ENCODE measurements at places on chromosomes 13 and 19. TPM values are rescaled to one million over a fixed set of nuclear protein-coding genes. Genes with fewer than 3 reads are reported as not detected.

DNA sequence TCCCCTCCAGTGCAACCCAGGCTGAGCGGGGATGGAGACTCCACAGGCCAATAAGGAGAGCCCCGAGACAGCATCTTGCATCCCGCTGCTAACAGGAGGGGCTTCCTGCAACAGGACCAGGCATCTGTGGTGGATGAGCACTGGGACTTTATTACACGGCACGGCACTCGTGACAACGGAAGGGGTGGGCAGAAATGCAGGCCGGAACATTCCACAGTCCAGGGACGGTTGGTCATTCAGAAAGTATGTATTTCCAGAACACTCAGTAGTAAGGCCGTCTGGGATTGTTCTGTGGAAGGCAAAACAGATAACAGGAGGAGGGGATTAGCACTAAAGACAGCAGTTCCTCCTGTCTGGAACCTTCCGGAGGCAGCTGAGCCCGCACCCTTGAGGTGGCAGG, 3.3 kb upstream of the TM6SF2 start:
- no peak for DNase-seq

- DNase-seq: no peak
Observed at GRCh38 chr19:42271045-42271419, 2.0 kb downstream of the CIC start.

GRCh38 chr19:17748884-17749638, 2.2 kb upstream of the FCHO1 start:
- DNase-seq: no peak

DNA sequence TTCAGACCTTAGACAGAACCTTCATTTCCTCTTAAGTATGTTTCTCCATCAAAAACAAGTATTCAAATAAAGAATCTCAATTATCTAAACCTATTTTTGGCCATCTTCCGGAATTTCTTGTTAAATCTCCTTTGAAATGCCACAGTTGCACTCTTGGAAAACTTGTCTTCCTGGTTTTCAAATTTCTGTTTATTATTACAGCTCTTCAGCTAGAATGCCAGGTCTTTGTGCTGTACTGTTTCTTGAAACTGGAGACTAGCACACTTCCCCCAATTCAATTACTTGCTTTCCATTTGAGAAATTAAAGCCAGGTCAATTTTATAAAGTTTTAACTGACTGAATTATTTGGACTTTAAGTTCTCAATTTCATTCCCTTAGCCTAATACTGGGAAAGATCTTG, 10.2 kb downstream of the KCNRG start:
- DNase-seq: no peak

GRCh38 chr19:8209462-8210378, 550 bp downstream of the CERS4 start:
- no peak for DNase-seq

DNA sequence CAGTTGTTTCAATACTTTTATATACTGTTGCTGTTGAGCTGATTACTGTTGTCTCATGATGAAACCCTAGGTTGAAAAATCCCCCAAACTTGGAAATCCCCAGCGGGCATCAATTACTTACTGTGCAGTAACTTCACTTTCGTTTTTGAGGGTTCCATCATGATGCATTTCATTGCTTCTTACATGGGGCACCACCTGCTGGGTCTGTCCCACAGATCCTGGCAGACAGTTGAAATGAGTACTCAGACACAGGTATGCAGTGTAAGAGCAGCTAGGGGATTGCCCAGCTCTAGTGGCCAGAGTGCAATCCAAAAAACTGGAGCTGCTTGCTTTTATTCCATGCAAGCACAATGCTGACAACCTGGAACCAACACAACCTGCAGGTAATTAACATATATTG, 132.5 kb upstream of the ZNF91 start:
- no peak for DNase-seq

DNA sequence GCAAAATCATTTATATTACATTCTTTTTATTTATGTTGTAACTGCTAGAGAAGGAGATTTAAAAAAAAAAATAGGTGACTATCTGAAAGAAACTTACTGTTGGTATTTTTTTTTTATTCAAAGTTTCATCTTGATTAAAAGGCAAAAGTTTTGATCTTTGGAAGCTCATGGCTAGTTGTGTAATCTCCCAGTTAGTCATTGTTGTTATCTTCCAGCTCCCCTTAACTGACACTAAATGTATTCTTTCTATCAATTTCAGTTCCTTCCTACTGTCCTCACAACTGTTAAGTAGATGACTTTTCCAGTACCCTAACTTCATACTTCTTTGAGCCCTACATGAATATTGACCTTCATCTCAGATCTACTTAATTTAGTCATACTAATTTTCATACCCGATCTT, 71.1 kb downstream of the PIBF1 start:
- DNase-seq: no peak

DNA sequence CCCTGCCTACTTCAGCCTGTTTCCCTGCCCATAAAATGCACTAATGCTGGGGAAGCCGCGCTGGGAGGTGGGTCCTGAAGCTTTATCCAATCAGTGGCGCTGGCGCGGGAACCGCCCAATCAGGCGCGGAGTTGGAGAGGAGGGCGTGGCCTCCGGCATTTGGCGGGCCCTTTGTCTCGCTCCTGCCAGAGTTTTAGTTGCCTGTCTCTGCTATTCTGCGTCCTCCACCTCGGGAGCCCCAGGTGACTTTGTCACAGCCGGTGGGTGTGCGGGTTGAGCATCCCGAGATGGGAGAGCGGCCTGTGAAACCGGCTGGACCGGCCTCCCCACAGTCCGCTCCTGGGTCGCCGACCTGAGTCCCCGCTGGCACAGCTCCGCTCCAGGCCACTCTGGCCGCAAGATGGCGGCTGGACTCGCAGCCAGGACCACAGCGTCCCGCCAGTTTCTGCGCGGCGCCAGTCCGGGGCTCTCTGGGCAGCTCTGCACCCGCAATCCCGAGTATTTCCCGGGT, 30.7 kb upstream of the ZNF429 start:
- no peak for DNase-seq

DNA sequence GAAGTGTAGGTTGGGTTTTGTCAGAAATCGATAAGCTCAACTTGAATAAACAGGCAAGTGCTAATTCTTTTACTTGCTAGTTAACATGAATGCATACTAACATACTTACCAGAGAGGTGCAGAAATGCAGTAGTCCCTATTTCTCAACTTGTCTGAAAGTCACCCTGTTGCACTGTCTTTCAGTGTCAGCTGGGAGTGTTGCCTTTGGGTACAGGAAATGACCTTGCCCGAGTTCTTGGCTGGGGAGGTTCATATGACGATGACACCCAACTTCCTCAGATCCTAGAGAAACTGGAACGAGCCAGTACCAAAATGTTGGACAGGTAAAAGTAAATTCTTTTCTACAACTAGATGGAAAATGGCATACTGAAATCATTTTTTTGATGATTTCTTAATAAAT, 103.5 kb upstream of the AKAP11 start:
- DNase-seq: no peak

- no peak for DNase-seq
Observed at GRCh38 chr19:3382460-3383100, 16.2 kb downstream of the NFIC start.

DNA sequence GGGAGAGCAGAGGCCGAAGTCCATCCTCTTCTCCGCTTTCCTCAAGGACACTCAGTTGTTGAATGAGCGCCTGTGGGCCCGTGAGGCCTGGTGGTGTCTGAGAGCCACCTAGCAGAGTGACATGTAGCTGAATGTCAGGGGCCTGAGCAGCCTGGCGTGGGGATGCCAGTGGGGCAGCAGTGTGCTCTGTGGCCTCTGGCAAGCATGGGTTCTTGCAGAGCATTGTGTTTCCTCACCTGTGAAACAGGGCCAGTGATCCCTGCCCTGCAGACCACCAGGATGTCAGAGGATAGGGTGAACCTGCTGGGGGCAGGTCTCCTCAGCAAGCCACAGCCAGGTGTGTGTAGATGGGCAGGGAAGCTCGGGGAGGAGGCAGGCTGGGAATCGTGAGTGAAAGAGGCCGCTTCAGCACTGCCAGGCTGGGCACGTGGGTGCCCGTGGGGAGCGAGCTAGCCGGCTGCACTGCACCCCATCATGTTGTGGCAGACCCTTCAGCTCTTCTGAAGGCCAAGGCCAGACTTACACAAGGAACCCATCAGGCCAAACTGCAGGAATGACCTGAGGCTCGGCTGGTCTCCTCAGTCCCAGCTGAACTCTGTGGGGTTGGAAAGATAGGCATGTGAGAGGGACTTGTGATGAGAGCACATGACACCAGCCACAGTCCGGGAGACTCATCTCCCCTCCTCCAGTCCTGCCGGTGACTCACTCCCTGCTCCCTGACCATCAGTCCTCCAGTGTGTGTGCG, 5.0 kb downstream of the PPP1R37 start:
- peak; percentile 68 for DNase-seq

- peak; percentile 75 for DNase-seq
Observed at GRCh38 chr13:41465241-41465847, 8.0 kb downstream of the RGCC start.

DNA sequence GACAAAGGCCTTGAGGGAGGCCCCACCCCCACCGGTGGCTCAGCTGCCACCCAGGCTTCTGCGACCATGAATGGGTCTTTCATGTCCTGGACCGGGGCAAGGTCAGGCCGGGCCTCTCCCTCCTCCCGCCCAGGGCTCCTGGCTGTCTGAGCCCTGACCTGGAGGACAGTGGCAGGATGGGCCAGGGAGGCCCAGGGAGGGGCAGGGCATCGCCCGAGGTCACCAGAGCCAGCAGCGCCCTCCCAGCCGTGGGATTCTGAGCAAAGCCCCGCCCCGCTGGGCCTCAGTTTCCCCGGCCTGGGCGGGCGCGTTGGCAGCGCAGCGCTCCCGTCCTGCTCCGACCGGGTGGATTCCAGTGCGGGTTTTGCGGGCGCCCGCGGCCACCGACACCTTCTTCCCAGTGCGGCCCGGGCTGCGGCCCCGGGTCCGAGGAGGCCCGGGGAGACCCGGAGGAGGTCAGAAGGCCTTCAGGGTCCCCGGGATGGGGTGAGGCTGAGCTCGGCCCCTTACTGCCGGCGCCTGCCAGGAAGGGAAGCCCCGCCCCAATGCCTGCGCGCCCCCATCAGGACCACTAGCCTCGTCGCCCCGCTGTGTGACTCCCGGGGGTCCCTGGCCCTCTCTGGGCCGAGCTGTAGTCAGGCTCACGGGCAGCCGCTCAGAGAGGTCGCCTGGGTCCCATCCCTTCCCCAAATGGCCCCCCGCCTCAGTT, 24.6 kb upstream of the SEMA6B start:
- peak; percentile 36 for DNase-seq

DNA sequence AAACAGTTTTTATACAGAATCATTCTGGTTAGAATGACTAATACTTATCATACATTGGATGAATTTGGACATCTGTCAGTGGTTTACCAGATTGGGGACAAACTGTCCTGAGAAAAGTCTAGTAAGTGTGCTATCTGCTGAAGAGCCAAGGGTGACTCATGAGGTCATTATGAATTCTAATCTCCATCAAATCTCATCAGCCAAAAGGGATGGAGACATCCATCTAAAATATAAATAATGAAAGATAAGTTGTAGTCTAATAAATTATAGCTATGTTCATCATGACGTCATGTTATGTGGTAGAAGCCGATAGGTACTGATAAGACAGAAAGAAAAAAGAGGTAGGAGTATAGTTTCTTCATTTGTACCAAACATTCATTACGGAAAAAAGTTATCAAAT, 804.4 kb downstream of the PCDH9 start:
- no peak for DNase-seq

- DNase-seq: no peak
Observed at GRCh38 chr13:58566176-58566575, 934.6 kb downstream of the PCDH17 start.

DNA sequence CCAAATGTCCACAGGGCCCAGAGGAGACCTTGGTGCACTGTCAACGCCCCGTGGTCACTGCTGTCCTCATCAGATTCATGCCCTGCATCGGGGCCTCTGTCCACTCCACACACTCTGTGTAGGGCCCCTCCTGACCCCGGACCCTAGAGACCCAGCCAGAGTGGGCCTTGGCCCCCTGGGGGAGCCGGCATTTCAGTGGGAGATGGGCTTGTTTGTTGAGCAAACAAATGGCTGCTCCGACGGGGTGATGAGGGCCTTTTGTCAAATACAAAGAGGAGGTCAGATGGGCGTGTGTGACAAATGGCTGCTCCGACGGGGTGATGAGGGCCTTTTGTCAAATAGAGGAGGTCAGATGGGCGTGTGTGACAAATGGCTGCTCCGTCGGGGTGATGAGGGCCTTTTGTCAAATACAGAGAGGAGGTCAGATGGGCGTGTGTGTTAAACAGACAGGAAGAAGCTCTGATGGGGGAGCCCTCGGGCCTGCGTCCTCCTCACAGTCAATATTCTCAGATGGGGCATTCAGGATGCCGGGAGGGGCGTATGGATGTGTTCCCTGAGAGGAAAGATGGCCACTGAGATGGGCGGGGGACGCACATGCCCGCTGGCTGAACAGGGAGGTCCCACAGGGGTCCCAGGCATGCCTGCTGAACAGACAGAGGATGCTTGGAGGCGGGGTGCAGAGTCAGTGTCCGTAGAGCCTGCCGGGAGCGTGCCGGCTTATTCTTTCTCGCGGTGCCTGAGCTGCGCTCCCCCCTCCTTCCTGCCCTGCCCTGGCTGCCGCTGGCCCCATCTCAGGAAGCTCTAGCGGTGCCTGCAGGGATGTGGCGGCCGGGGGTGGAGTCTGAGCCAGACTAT, 36.3 kb downstream of the SMIM24 start:
- no peak for DNase-seq

- DNase-seq: no peak
Observed at GRCh38 chr13:45879666-45880065, 28.1 kb upstream of the SIAH3 start.

- DNase-seq: no peak
Observed at GRCh38 chr19:55591555-55591954, 7.8 kb downstream of the FIZ1 start.

DNA sequence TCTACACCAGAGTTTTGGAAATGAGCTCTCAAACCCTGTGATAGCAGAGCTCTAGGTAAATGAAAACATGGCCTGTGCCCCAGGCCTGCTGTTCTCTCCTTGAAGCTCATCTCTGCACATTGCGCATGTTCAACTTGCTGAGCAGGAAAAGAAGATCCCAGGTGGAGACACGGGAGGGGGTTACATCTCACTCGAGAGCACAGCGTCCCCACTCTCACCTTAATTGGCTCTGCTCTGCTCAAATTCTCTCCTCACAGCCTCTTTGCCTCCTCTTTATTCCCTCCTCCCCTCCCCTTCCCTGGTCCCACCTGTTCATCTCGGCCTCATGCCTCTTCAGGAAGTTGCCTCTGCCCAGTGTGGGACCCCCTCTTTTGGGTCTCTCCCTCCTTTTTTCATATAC, 44.7 kb downstream of the RGCC start:
- DNase-seq: no peak

Gene ZNF730
- 0.16 TPM for polyA plus RNA-seq

Gene ANGPTL4
- polyA plus RNA-seq: 2.3 TPM

Gene CA11
- polyA plus RNA-seq: 9.0 TPM

Gene FGF22
- polyA plus RNA-seq: not detected

Gene IL12RB1
- 0.09 TPM for polyA plus RNA-seq

Gene CALR
- polyA plus RNA-seq: 1,259 TPM

Gene RGCC
- 0.74 TPM for polyA plus RNA-seq

Gene EFNA2
- not detected for polyA plus RNA-seq

Gene ADAMTSL5
- 6.7 TPM for polyA plus RNA-seq

Gene MYH14
- 0.01 TPM for polyA plus RNA-seq

Gene PAN3
- 4.6 TPM for polyA plus RNA-seq

Gene RDH8
- polyA plus RNA-seq: not detected

Gene PTH2
- polyA plus RNA-seq: not detected

Data from foreskin keratinocyte (primary cell).